Breast epithelium (tissue), 4 donors: ENCODE measurements at places on chromosomes 1 and 21. TPM values are rescaled to one million over a fixed set of nuclear protein-coding genes. Genes with fewer than 3 reads are reported as not detected.

DNA sequence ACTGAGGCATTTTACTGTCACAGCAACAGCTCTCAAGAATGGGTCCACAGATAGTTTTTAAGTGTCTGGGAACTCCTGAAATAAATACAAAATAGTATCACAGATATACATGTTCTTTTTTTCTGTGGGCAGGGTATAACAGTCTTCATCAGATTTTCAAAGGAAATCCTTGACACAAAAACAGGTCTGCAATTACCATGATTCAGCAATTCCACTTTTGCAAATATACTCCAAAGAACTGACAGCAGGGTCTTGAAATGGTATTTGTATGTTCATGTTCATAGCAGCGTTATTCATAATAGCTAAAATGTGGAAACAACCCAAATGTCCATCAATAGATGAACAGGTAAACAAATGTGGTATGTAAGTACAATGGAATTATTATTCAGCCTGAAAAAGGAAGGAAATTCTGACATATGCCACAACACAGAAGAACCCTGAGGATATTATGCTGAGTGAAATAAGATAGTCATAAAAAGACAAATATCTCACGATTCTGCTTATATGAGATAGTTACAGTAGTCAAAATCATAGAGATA lies 85.0 kb downstream of the EPS15 start:
- H3K27me3 ChIP-seq, result no peaks in the 10 kb centered on the region
- no peaks in the 10 kb centered on the region for H3K36me3 ChIP-seq
- DNase-seq, result no peak
- peaks cover 5% of the 10 kb centered on the region for H3K4me1 ChIP-seq
- H3K27ac ChIP-seq, result peak overlapping the region; percentile 35

Gene VHLL
- total RNA-seq, result 0.98 TPM

Gene SLAMF9
- not detected for total RNA-seq

GRCh38 chr1:227789084-227790033 lies 26.1 kb upstream of the PRSS38 start:
- peak overlapping the region; percentile 81 for H3K4me3 ChIP-seq
- peaks cover 15% of the 10 kb centered on the region for H3K4me1 ChIP-seq
- peak overlapping the region; percentile 78 for H3K27ac ChIP-seq
- H3K27me3 ChIP-seq, result no peaks in the 10 kb centered on the region
- DNase-seq, result peak; percentile 17

GRCh38 chr1:195594322-195594721 lies 1013.9 kb downstream of the KCNT2 start:
- H3K27ac ChIP-seq, result no peak overlapping the region
- H3K4me1 ChIP-seq, result no peaks in the 10 kb centered on the region
- H3K4me3 ChIP-seq, result no peak overlapping the region

DNA sequence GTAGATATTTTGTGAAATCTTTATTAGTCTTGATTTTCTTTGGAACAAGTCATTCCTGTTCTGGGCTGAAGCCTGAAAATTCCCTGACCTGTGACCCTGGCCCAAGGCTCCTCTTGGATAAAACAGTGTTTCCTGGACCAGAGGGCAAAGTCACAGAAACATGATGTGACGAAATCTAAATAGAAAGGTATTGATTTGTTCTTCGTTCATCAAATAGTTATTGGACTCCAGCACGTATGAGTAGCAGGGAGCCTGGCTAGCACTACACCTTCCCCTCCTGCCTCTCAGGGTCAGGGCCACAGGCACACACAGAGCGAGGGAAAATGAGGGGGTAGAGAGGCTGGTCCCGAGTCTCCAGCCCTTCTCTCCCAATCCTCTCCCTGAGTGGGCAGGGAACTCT lies 1.7 kb upstream of the CLDN14 start:
- DNase-seq, result no peak
- H3K36me3 ChIP-seq, result no peaks in the 10 kb centered on the region
- H3K4me1 ChIP-seq, result no peaks in the 10 kb centered on the region
- no peaks in the 10 kb centered on the region for H3K27me3 ChIP-seq
- H3K27ac ChIP-seq, result no peak overlapping the region

Gene SPATA46
- total RNA-seq, result not detected
